ENCODE measurements at places on chromosomes 2 and 18.

GRCh38 chr2:26020231-26020640 lies 13.6 kb upstream of the RAB10 start:
- no peak for DNase-seq

- DNase-seq = no peak
These were observed 201.0 kb upstream of the SALL3 start for GRCh38 chr18:78778651-78779050.

- DNase-seq = no peak
These were observed 78.8 kb upstream of the KCNE4 start for GRCh38 chr2:222973237-222973636.

- peak; percentile 0 for DNase-seq
These were observed 22.6 kb downstream of the CROCC2 start for GRCh38 chr2:240928476-240929363.

GRCh38 chr18:35695803-35696202 lies 114.3 kb downstream of the GALNT1 start:
- no peak for DNase-seq

DNA sequence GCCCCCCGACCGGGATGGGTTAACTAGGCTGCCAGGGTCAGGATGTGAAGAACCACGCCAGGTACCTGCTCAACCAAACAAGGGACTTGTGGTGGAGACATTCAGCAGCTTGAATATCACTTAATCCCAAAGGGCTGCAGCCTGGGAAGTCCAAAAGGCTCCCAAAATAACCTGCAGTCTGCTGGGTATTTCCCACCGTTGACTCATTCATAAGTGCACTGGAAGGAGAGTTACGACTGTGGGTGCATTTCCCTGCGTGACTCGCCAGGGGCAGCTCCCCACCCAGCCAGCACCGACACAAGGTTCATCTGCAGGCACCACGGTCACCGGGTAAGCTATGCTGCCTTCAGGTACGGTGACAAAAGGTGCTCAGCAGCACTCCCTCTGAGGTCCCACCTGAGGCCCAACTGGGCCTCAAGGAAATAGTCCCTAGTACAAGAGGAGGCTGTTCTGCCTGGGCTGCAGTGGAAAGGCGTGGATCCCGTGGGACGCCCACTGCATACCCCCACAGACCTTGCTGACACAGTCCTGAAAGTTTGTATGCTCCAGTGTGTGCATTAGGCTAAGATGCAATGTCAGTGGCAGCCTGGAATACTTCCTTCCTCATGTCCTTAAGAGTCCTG lies 86.5 kb downstream of the UXS1 start:
- peak; percentile 41 for DNase-seq

- DNase-seq = no peak
These were observed 60.4 kb upstream of the IL1R2 start for GRCh38 chr2:101931402-101931801.

DNA sequence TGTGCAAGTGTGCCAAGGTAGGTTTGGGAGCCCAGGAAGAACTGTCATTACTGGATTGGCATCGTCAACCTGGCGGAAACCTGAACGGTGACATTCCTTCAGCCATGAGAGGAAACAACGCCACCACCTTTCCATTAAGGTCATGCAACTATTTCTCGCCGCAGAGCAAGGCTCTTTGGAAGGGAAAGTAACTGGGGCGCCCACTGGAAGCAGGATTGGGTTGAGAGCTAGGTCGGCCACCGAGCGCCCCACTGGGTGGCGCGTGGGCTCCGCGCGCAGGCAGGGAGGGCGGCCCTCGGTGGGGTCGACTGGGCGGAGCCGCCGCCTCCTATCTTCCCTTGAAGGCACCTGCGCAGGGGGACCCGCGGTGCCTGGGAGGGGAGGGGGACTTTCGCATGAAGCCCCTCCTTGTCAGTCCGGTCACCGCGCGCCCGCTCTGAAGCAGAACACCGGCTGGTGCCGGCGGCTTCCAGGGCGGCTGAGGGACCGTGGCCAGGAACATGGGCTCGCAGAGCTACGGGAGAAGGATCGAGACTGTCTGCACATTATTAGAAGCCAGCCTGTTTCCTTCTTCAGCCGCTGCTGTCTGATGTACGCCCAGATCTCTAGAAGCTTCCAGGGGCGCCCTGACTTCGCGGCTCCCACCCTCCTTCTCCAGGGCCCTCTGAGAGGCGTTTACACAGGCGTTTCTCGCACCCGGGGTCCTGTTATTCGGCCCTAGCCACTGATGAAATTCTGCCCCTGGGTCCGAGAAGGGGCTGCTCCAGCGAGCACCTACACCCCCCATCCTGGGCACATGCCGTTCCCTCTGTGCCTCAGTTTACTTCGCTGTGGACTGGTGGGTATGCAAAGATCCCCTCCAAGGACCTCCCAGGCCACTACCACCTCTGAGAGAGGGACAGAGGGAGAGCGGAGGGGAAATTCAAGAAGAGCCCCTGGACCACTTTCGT lies 27.3 kb upstream of the MAL start:
- DNase-seq = no peak

- no peak for DNase-seq
These were observed 30.5 kb upstream of the ITGA4 start for GRCh38 chr2:181426672-181427071.

DNA sequence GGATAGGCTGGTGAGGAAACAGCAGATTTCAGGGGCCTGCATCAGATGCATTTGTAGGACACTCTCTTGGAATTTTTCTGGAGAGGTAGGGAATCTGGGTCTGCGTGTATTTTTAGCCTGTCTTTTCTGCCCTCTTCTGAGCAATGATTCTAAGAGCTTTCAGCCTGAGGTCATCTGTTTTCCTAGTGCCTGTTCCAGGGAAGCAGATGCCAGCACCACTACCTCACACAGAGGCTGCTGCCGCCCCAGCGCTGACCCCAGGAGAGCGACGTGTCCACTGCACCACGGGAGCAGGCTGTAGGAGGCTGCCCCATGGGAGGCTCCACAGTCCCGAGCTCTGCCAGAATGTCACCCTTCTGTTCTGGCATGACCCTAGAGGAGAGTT lies 316.5 kb downstream of the CYP26B1 start:
- DNase-seq = no peak

DNA sequence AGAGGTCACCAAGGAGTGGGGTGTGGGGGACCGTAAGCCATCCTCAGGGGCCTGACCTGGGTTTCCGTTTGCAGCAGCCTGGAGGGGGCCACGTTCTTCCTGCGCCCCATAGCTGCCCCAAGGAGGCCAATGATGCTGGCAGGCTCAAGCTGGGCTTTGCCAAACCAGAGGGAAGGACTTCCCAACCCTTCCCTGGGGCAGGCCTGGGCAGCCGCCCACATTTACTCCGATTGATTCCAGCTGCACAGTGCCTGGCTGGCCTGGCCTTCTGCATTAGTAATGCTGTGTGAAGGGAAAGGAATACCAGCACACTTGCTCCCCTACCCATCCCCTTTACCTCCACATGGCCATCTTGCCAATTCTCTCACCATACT lies 360.6 kb upstream of the SLC14A2 start:
- DNase-seq = no peak

DNA sequence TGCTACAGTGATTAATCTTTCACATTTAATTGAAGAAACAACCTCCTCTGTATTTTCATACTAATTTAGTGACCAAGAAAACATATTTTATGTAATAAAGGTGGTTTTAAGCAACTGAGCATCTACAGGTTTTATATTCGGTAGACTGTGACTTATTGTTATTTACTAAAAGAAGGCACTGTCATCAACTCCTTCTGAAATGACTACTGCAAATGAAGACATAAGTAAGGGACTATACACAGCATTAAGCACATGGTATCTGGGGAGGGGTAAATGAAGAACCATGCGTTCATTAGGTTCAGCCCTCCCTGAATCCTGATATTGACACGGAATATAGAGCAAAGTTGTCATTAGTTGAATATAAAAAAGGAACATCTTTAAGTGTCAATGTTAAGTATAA lies 4.3 kb downstream of the CDH20 start:
- DNase-seq = no peak

DNA sequence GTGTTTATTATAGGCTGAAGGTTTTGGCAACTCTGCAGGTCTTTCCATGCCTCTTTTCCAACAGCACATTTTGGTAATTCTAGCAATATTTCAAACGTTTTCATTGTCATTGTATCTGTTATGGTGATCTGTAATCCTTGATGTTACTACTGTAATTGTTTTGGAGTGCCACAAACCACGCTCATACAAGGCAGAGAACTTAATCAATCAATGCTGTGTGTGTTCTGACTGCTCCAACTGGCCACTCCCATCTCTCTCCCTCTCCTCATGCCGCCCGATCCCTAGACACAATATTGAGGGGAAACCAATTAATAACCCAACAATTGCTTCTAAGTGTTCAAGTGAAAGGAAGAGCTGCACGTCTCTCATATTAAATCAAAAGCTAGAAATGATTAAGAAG lies 32.9 kb downstream of the HDLBP start:
- no peak for DNase-seq

DNA sequence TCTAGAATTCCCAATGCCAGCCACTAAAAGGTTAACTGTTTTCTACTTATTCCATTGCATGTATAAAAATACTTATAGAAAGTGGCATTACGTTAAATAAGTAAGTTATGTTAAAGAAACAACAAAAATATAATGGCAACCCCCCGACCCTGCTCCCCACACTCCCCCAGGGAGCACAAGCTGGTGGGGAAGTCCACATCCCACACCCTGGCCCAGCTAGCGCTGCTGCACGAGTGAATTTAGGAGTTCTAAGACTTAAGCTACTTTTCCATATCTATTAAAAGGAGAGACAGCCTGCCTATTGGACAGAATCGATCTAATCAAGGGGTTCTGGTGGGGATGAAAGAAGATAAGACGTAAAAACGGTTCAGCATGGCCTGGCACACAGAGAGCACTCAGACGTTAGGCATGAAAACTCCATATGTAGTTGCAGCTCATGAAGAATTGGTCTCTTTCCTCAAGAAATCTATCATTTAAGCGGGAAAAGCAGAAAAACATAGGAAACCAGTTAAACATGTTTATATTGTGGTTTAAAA lies 16.6 kb downstream of the HJURP start:
- no peak for DNase-seq

GRCh38 chr2:159892990-159893810 lies 95.2 kb upstream of the CD302 start:
- DNase-seq = no peak

DNA sequence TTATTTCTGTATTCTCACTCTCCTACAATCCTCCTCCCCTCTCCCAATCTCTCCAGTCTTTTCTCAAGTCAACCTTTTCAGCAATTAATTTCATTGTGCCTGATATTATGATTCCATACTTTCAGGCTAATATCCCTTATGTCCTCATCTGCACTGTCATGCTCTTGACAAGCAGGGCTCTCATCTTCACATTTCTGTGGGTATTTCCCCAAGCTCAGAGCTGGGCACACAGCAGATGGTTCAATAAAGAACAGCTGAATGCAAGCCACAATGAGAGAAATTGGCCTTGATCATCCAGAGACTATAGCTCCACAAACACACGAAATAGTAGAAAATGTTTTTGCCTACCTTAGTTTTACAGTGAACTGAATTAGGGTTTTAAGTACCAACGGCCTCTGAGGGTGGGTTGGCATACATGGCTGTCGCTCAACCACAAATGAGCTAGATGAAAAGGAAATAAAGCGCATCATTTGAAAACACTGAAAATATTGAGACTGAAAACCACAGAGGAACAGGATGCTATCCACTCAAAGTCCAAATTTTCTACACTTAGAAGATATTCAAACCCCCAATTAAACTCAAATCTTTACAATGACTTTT lies 47.5 kb upstream of the STAT1 start:
- peak; percentile 13 for DNase-seq

GRCh38 chr2:9191041-9191481 lies 15.6 kb upstream of the ASAP2 start:
- DNase-seq = no peak

DNA sequence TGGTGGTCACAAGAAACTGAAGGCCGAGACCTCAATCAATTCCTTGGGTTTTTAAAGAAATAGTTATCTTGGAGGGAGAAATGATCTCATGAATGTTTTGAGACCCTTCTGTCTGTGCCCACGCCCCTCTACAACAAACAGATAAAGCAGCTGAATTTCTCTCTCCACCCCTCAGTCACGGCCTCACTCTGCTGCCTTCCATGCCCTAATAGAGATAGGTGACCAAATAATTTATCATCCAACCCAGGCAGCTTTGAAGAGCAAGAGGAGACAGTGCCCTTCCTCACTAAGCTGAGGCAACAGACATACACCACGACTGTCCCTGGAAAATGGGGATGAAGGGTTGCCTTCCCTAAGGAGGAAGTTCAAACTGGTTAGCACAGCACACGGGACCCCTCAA lies 71.2 kb downstream of the LBH start:
- no peak for DNase-seq

GRCh38 chr2:136997557-136997956 lies 232.2 kb downstream of the THSD7B start:
- no peak for DNase-seq

GRCh38 chr18:55863391-55863706 lies 275.4 kb upstream of the TCF4 start:
- DNase-seq = no peak

- DNase-seq = no peak
These were observed 256.4 kb upstream of the TCF4 start for GRCh38 chr18:55844382-55844781.

DNA sequence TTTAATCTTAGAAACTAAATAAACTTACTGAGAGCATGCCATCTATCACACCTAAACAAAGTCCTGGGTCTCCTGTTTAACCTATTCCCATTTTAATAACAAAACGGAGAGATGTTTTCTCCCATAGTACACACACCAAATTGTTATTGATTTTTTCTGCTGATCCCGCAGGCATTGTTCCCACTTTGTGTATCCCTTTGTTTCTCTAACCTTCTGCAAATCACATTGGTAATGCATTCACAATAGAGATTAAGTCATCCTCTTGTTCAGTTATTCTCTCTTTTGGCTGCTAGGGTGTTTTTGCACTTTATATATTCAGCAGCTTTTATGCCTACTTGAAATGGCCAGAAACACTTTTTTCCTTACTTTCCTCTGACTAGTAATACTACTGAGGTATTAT lies 1071.9 kb upstream of the CDH2 start:
- no peak for DNase-seq

DNA sequence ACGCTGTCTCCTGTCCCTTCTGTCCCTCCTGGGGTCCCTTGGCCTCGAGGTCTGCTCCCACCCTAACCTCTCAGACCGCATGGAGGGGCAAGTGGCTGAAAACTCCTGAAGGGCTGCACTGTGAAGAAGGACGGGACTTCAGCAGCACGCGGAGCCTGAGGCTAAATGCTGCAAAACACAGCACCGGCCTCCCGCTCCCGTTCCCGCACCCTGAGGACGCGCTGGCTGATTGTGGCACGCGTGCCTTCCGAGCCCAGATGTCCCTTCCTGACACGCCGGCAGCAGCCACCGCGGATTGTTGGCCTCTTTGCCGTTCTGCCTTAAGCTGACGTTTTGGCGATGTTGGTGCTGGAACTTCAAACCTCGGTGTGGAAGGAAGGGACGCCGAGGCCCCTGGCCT lies 125.9 kb upstream of the CTDP1 start:
- DNase-seq = no peak

DNA sequence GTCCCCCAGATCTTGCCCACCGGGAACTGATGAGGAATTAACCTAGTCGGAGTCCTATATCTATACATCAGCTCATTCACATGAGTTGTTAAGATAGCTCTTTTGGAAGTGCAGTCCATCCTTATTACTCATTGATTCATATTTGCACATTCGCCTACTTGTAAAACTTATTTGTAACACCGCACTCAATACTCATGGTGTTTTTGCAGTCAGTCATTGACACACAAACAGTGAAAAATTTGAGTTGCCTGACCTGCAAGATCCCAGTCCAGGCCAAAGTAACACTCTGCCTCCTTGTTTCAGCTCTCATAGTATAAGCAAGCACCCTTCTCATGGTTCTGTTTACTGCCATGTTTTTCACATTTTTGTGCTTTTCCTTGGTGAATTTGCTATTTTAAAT lies 180.6 kb downstream of the CTIF start:
- no peak for DNase-seq
